Right ventricle myocardium superior (tissue), 1 donor: ENCODE measurements at places on chromosomes 4 and X. TPM values are rescaled to one million over a fixed set of nuclear protein-coding genes. Genes with fewer than 3 reads are reported as not detected.

GRCh38 chr4:15938182-15938581, 358 bp downstream of the FGFBP1 start:
- no peak for DNase-seq

- no peak for DNase-seq
These were observed 166.9 kb upstream of the KLF3 start for GRCh38 chr4:38497121-38497520.

DNA sequence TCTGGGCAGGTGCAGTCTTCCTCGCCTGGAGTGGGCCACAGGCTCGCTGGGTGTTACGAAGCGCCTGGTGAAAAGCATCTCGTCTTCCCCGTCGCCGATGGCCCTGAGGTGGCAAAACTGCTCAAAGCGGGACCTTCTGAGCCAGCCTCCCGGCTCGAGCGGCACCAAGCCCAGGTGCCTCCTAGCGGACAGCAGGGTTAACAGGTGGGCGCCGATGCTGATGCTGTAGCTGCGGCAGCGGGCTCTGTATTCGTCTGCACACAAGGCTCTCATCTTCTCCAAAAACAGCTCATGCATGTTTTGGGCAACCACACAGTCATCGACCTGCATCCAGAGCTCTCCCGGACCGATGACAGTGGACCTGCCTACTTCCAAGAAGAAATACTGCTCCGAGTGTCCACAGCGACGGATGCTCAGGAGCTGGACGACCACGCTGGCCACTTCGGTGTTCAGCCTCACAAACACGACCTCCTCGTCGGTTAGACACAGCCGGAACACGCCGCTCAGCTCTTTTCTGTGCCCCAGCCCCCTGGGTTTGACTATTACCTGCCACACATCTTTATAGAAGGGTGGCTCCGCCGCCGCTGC, 1.2 kb downstream of the IRS4 start:
- no peak for DNase-seq

GRCh38 chrX:118802857-118803256, 20.8 kb upstream of the ZCCHC12 start:
- DNase-seq: no peak

- DNase-seq: no peak
These were observed 1441.6 kb upstream of the PCDH7 start for GRCh38 chr4:29278585-29278984.

The LAGE3 gene
- 18.0 TPM for total RNA-seq

The ZAR1 gene
- total RNA-seq: not detected

GRCh38 chrX:49746306-49746705, 50.5 kb upstream of the PAGE1 start:
- DNase-seq: no peak

The TLL1 gene
- total RNA-seq: 0.35 TPM

DNA sequence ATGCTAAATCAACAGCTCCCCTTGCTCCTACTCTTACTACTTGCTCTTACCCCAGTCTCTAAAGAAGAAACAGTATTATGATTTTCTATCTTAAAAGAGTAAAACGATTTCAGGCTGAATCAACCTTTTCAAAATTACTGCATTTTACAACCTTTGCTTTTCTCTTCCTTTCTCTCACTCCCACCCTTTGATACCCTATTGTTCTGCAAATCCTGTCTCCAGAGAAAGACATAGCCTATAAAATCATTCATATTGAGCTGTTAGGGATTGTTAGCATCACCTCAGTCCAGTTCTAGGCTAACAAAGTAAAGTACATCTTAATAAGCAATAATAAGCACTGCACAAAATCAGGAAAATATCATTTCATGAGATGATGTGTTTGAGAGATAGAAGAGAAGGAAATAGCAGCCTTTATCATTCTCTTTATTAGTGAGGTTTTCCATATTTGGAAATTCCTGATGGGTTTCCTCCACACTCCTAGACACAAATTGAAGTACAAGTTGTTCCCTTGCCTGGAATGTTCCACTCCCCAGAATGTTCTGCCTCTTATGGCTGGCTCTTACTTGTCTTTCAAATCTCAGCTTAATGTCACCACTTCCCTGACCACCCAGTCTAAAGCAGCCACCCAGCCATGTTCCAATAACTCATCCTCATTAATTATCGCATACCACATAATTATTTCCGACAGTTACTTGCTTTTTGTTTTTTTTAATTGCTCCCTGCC, 219.7 kb downstream of the PALLD start:
- DNase-seq: no peak

The NPY2R gene
- not detected for total RNA-seq

- DNase-seq: no peak
These were observed 650.8 kb downstream of the PCDH7 start for GRCh38 chr4:31370866-31371465.

The VSIG1 gene
- not detected for total RNA-seq

GRCh38 chrX:135403374-135403773, 18.4 kb upstream of the SMIM10L2A start:
- no peak for DNase-seq

DNA sequence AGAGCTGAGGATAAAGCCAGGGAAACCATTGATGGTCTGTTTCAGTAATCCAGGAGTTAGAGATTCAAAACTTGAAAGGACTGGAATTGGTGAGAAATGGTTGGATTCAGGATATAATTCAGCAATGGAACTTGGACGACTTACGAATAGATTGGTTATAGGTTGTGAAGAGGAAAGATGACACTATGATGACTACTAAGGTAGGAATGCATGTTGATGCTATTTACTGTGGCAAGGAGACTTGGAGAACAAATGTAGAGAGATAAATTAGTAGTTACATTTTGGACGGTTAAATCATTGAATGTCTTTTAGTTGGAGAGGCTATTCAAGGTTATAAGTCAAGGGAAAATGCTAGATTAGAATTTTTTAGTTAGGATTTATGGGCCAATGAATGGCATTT, 365.4 kb upstream of the TECRL start:
- DNase-seq: no peak

The CENPE gene
- 0.40 TPM for total RNA-seq

DNA sequence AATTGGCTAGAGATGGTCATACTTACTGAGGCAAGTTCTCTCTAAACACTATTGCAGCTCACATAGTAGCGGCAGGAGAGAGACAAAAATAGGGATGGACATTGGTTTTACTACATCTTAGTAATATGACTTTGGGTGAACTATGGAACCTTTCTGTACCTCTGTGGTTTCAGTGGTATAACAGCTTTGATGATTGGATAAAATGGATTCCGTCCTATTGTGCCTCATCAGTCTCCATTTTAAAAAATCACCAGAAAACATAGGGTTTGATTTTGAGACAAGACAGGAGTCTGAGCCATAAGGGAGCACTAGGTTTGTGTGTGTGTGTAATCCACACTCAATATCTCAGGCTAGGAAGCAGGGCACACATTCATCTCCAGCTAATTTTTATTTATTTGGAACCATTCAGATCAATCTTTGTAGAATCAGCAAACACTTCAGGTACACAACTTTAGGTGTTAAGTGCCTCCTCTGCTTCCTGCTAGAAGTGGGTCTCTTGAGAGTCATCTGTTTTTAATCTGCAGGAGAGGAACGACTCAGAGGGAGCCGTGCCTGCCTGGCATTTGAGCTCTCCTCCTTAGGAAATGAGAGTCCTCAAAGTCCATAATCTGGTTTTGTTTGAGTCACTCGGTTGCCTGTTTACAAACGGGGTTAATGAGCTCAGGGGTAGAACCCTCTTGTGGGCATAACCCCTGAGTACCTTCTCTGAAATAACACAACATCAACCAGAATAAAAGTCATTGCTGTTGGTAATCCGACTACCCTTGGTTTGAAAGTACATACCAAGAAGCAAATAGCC, 238.5 kb upstream of the BOD1L1 start:
- DNase-seq: no peak

The SNCA gene
- 4.0 TPM for total RNA-seq

The BEX1 gene
- total RNA-seq: 0.97 TPM

- DNase-seq: no peak
These were observed 102.5 kb downstream of the DDIT4L start for GRCh38 chr4:100087743-100088142.

The STK32B gene
- 1.0 TPM for total RNA-seq
